ENCODE measurements at places on chromosomes 12 and 14. TPM values are rescaled to one million over a fixed set of nuclear protein-coding genes. Genes with fewer than 3 reads are reported as not detected.

ATXN3 gene
- total RNA-seq = 5.9 TPM

A2M gene
- total RNA-seq = 102 TPM

SLC16A7 gene
- 50.4 TPM for total RNA-seq

IL23A gene
- total RNA-seq = not detected

MANSC4 gene
- not detected for total RNA-seq

VIPAS39 gene
- total RNA-seq = 6.3 TPM

FITM1 gene
- total RNA-seq = 6.3 TPM

RPGRIP1 gene
- not detected for total RNA-seq

TMPRSS12 gene
- total RNA-seq = not detected

BMP4 gene
- 8.3 TPM for total RNA-seq

CDKN1B gene
- total RNA-seq = 28.3 TPM

NEUROD4 gene
- total RNA-seq = not detected

CBX5 gene
- total RNA-seq = 27.0 TPM

FOXN4 gene
- total RNA-seq = not detected

PTGDR gene
- total RNA-seq = not detected

TAS2R30 gene
- 9.2 TPM for total RNA-seq

DCN gene
- total RNA-seq = 314 TPM

ADAM21 gene
- total RNA-seq = 0.52 TPM

DTD2 gene
- 22.3 TPM for total RNA-seq

LRRC23 gene
- total RNA-seq = 7.0 TPM

AQP2 gene
- not detected for total RNA-seq

GPX2 gene
- total RNA-seq = 14.3 TPM
